ENCODE measurements at places on chromosomes 1 and 21. TPM values are rescaled to one million over a fixed set of nuclear protein-coding genes. Genes with fewer than 3 reads are reported as not detected.

DNA sequence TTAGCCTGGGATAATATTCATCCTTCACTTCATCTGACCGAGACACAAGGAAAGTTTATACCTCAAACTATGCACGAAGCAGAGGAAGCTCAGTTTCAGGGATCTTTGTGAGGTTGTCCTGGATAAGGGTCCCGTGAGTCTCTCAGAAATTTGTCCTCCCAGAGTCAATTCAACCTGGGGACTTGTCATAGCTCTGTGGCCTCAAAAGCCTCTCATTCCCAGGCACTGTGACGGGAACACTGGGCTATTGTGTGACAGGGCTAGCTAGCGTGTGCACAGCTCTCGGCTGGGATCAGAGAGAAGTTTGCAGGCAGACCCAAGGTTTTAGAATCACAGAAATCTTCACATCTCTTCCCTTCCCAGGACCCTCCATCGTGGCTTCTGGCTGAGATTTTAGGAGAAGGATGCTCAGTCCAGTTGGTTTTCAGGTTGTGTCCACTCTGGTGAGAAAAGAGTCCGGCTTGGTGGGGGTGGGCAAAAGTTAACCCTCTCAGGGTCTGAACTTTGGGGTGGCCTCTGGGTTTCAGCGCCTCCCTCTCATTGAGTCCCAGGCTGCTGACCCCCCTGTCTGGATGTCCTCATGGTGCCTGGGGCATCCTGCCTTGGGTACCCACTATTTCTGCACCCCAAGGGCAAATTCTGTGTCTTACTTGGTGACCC, 20.4 kb upstream of the LBR start:
- DNase-seq, result no peak

GRCh38 chr1:156999596-157000320, 45.8 kb downstream of the ARHGEF11 start:
- DNase-seq, result no peak

DNA sequence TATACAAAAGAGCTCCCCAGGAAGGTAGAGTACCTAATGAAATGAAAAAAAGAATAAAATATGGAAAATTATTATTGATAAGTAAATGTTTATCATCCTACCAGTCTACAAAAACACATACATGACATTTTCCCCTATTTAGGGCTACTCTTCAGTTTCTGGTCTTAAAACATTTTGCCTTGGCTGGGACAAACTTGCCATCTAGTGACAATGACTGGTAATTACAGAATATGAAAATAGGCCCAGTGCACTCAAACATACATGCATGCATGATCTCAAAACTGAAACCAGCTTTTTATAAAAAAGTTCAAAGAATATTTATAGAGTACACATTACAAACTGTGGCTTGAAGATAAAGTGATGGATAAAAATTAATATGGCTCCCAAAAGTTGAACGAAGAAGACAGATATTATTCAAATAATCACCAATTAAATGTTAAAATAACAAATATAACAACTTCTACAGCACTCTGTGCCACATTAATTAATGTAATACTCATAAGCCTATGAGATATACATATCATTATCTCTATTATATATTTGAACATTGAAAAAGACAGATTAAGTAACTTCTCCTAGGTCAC, 10.5 kb upstream of the RNPC3 start:
- no peak for DNase-seq

DNA sequence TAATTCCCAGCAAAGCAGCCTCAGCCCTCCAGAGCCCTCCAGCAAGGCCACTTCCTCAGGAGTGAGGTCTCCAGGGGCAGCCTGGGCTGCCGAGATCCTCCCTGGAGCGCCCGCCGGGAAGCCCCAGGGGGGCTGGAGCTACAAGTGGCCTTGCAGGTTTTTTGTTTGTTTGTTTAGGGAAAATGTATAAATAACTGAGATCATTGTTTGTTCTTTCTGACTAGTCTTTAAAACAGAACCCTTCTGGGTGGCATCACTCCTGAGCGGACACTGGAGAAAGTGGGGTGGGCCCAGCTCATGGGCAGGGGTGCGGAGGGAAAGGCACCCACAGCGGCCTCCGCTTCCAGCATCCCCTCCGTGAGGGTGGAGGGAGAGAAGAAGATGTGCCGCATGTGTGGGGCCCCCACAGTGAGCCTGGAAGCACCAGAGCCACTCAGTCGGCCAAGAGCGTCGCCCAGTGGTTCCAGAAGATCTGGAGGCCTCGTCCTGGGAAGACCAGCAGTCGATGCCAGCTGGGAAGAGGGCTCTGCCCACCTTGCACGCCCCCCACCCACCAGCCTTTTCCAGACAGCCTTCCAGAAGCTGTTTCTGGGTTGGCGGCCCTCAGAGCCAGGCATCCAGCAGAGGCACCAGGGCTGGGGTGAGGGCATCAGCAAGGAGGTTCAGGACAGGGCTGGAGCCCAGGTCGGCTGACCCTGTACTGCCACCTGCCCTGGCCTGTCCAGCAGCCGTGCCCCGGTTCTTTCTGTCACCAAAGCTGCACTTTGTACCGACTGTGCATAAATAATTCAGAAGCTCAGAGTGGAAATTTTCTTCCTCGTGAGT, 34.6 kb downstream of the TFF3 start:
- DNase-seq, result no peak

DNA sequence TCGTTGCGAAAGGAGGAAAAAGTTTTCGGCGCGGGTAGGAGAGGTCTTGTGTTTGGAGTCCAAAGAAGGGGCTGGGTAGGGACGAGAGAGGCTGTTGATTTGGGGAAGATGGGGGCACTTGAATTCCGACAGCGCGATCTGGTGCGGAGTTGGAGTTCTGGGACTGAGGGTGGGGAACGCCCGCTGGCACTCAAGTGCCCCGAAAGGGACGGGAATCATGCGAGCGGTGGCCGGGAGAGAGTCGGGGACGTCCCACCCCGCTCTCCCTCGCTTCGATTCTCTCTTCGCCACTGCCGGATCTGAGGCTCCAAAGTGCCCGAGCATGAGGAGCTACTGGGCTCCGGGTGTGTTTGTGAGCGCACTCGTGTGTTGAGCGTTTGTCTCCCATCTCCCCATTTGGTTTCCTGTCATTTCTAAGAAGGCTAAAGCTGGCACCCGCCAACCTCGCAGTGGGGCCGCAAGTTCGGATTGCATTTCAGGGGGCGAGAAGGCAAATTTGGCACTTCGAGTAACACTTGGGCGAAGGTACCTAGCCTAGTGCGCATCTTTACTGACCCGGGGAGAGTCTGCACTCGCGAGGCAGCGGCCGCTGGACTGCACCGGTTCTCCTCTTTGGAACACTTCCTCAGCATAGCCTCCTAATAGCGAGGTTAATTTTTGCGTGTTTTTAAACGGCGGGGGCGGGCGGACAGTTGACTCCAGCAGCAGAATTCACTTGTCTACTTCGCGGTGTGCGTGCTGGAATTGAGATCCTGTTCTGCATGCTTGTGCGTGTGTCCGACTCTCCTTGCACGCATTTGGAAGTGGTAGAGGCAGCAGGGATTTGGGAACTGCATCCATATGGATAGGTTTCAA, 1.2 kb downstream of the CHRM3 start:
- DNase-seq, result peak; percentile 53

DNA sequence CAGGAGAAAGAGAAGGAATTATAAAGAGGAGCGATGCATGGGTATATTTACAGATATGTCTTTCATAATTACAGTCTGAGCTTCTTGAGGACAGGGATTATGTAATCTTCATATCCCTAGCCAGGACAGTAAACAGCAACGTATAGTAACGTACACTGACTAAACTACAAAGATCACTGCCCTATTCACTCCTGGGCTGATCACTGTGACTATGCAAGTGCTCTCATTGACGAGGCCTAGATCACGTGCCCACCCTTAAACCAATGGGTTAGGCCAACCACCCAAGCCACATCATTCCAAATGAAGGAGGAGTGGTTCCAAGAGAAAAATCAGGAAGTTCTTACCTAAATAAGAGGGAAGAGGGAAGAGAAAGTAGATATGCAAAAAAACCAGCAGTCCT, 18.5 kb downstream of the PIK3R3 start:
- DNase-seq, result no peak

GRCh38 chr1:3459940-3460671, 5.6 kb downstream of the ARHGEF16 start:
- no peak for DNase-seq

DNA sequence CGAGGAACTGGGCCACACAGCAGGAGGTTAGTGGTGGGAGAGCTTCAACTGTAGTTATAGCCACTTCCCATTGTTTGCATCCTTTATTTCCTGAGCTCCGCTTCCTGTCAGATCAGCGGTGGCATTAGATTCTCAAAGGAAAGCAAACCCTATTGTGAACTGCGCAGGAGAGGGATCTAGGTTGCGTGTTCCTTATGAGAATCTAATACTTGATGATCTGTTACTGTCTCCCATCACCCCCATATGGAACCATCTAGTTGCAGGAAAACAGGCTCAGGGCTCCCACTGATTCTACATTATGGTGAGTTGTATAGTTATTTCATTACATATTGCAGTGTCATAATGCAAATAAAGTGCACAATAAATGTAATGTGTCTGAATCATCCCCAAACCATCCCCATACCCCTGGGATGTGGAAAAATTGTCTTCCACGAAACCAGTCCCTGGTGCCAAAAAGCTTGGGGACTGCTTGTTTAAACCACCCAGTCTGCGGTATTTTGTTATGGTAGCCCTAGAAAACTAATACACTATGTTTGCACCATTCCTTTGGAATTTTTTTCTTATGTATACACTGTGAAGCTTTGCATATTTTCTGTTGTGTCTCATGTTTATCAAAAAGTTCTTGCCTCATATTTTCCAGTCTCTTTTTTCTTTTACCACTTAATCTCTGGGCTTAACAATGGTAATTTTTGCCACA, 136.6 kb upstream of the IVNS1ABP start:
- no peak for DNase-seq

GRCh38 chr1:179217943-179218507, 11.5 kb downstream of the ABL2 start:
- no peak for DNase-seq

DNA sequence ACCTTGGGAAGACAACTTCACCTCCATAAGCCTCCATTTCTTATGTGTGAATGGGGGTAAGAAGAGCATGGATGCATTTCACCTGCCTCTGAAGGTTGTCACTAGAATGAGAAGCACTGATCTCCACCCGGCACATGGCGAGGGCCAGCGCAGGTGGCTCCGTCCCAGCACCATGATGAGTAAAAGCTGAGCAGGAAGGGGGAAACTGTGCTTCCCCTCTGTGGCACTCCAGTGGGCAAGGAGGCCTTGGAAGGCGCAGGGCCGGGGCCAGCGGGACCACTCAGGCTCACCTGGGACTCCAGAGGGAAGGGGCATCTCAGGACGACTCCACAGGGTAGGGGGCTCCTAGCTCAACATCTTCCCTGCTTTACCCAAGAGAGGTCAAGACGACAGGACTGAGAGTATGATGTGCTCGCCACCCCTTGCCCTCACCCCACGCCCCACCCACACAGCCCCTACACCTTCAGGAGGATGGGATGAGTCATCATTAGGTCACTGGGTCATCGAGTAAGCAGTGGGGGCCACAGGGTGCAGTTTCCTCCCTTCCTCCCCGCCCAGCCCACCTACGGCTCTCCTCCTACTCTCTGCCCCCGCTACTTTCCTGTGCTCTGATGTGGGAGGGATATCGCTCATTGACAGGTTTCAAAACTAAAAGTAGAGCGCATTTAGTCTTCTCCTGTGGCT, 112.1 kb downstream of the HIVEP3 start:
- DNase-seq, result no peak

DNA sequence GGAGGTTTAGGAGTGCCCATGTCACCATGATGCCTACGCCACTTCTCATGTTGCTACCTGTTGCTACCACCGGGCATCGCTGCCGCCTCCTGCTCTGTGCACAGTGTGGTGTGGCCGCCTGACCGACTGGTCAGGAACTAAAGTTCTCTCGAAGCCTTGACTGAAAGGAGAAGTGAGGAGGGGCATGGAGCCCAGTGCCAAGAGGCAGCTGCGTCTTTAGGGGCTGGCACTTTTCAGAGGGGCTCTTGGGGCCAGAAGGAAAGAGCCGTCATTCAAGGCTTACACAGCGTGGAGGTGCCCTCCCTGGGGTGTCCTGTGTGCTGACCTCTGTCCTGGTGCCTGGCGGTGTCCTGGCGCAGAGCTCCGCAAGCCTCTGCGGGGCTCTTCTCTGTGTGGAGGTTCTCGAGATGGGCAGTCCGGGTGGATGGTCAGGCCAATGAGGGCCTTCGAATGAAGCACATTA, 57.2 kb downstream of the ADARB1 start:
- no peak for DNase-seq

- no peak for DNase-seq
Observed at GRCh38 chr1:7960165-7960564, 1.3 kb upstream of the PARK7 start.

DNA sequence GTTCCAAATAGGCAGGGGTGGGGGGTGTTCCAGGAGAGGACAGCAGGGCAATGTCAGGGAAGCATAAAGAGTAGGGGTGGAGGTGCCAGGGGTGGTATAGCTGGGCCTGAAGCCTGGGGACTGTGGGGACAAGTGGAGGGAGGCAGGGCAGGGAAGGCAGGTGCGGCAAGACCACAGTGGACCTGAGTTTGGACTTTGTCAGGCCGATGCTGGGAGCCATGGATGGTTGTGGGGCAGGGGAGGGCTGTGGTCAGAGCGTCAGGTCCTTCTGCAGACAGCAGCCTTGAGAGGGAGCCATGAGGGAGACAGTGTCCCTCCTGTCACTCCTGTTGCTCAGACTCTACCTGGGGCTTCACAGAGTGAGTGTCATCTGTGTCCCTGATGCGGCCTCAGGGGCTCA, 320.3 kb downstream of the PTPRU start:
- no peak for DNase-seq

- no peak for DNase-seq
Observed at GRCh38 chr1:61452176-61453035, 272.5 kb downstream of the TM2D1 start.

DNA sequence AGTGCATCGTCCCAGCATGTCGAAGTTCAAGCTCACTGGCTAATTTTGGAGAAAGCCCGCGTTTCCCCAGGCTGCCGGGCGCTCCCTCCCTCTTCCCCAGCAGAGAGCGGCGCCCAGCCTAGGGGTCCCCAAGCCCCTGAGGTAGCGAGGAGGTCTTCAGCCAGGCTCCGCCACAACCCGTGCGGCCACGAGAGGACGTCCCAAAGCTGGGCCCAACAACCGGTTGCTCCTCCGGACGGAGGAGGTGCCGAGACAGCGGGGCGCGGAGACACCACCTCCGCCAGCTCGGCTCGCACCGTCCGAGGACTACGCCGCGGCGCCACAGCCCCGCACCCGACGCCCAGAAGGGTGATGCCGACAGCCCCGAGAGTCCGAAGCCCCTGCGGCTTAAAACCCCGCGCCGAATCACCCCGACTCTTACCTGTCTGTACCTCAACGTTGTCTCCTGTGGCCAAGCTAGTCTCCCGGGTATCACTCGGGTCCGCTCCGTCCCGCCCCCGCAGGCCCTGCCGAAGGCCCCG, at the start of gene DENND2C:
TSS of gene DENND2C (minus strand) at position 488 of the 521 bp plus-strand sequence. CDS start 44,065 bp downstream, outside the sequence.
- no peak for DNase-seq

- DNase-seq, result no peak
Observed at GRCh38 chr1:203589595-203589994, 37.0 kb upstream of the ATP2B4 start.

Gene AKR7A3
- 60.2 TPM for total RNA-seq

Gene C1QB
- 54.3 TPM for total RNA-seq

Gene KPNA6
- 24.8 TPM for total RNA-seq

Gene IFNLR1
- total RNA-seq, result 37.3 TPM

Gene LRRC38
- not detected for total RNA-seq

Gene FCGR3A
- not detected for total RNA-seq

Gene EEIG2
- 20.6 TPM for total RNA-seq

Gene SLC35F3
- total RNA-seq, result not detected

Data from Peyer's patch (tissue), 4 donors.